NCI-H1417 treated with DMSO at 0.1 percent for 48 hours (cell line): ENCODE measurements at places on chromosomes 12 and 14.

DNA sequence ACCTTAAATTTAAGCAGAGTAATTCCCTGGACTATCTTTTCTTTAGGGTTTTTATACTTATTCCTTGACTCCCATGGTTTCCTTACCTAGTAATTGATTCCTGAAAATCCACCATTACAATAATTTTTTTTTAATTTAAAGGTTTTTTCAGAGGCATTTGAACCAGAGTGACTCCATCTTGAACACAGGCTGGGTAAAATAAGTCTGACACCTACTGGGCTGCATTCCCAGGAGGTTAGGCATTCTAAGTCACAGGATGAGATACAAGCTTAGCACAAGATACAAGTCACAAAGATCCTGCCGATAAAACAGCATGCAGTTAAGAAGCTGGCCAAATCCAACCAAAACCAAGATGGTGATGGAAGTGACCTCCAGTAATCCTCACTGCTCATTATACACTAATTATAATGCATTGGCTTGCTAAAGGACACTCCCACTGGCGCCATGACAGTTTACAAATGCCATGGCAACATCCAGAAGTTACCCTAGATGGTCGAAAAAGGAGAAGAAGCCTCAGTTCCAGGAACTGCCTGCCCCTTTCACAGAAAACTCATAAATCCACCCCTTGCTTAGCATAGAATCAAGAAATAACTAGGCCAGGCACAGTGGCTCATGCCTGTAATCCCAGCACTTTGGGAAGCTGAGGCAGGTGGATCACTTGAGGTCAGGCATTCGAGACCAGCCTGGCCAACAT, 53.6 kb downstream of the SLC25A21 start:
- no peak for DNase-seq

GRCh38 chr12:110741341-110742095, 1.2 kb downstream of the PPP1CC start:
- no peak for DNase-seq

DNA sequence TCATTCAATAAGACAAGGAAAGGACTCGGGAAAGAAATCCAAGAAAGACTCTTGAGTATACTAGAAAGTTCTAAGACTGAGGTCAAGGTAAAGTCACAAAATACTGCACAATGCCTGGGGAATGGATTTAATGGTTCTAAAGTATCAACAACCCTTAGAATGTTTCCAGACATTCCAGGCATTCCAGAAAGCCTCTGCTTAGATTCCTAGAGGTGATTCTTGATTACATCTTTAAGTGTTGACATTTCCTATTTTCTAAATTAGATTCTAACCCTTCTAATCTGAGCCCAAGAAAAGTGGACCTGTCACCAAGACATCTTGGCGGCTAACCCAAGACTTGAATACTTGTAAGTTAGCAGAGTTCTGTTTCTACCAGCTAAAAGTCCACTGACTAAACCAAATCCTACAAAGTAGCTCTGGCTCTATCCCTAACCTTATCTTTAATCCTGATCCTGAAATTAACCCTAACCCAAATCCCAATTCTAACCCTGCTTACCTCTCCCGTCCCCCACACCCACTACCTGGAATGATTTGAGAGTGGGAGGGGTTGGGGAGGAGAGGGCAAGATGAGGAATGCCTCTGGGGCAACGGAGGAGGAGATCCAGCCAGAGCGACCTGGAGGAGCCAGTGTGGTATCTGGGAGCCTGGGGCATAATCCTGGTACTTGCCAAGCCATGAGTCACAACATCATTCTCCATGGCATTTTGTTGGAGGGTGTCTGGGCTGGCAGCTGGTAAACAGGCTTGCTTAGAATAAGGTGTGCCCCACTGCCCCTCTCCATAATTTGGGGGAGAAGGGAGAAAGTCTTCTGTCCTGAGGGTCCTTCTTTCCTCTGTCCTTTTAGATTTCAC, 93.4 kb upstream of the HOXC13 start:
- no peak for DNase-seq

- DNase-seq = no peak
These were observed 117.3 kb upstream of the LMNTD1 start for GRCh38 chr12:25670076-25671055.

GRCh38 chr12:17778242-17778641, 311.8 kb downstream of the RERGL start:
- no peak for DNase-seq

DNA sequence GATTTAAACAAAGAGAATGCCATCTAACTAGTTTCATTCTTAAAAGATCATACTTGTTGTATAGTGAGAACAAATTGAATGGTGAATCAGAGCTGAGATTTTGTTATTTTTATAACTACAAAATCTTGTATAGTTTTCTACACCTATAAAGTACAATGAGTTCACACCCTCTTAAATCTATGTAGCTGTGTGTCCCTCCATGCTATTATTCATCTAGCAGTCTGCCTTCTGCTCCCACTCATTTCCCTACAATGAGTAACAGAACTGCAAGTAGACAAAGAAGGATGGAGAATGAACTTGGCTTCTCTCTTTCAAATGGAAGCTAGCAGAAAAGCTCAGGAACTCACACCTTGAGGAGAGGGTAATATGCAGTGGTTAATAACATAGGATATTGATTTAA, 7.1 kb downstream of the IFNG-AS1 start:
- DNase-seq = no peak

DNA sequence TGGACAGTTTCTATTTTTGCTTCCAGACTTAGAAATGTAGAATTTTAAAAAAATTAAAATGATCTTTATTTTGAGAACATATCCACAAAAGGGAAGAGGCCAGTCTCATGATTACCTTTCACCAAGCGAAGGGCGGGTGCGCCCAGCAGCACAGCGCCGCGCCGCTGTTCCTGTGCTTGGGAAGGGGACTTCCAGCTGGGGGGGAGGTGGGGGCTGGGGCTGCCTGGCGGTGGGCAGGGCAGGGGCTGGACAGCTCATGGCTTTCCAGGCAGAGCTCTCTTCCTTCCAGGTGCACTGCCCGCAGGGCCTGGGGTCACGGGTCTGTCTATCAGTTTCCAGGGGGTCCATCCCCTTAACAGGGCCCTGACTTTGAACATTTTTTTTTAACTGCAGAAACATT, 199.9 kb downstream of the TTC7B start:
- no peak for DNase-seq

GRCh38 chr14:96979611-96980074, 182.5 kb downstream of the VRK1 start:
- no peak for DNase-seq

DNA sequence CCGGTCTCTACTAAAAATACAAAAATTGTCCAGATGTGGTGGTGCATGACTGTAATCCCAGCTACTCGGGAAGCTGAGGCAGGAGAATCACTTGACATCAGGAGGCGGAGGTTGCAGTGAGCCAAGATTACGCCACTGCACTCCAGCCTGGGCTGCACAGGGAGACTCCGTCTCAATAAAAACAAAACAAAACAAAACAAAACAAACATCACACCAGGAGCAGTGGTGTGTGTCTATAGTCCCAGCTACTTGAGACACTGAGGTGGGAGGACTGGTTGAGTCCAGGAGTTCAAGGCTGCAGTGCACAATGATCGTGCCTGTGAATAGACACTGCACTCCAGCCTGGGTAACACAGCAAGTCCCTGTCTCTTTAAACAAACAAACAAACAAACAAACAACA, 89.5 kb upstream of the HECTD1 start:
- DNase-seq = no peak

DNA sequence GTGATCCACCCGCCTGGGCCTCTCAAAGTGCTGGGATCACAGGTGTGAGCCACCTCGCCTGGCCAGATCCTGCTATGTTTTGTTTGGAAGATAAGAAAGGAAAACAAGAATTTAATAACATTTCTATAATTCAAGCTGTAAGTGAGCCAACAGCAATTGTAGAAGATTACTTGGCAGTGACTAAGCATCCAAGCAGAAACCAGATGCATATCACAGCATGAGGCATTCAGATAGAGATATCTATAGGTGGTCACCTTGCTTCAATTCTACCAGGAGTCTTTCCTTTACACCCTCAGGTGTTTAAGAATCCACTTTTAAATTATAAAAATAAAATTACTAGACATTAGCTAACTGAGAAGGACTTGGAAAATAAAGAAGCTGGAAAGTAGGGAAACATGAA, 83.9 kb upstream of the ATF7IP start:
- DNase-seq = no peak

- no peak for DNase-seq
These were observed 169.0 kb upstream of the EEA1 start for GRCh38 chr12:93098077-93098476.

DNA sequence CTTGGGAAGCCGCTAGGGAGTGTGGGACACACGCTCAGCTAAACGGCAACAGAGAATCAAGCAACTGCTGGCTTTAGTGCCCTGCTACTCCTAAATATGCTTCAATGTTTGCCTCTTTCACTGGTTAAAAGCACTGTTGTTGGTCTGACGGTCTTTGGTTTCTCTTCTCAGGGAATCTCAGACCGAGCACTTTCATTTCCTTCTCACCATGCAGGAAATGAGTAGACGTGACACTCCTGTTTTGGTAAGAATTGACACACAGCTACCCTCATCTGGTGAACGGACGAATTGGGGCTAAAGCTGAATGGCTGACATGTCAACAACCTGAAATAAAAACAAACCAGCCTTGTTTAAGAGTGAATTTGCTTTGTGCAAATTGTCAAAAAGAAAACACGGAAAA, 57.5 kb upstream of the PIWIL1 start:
- no peak for DNase-seq

DNA sequence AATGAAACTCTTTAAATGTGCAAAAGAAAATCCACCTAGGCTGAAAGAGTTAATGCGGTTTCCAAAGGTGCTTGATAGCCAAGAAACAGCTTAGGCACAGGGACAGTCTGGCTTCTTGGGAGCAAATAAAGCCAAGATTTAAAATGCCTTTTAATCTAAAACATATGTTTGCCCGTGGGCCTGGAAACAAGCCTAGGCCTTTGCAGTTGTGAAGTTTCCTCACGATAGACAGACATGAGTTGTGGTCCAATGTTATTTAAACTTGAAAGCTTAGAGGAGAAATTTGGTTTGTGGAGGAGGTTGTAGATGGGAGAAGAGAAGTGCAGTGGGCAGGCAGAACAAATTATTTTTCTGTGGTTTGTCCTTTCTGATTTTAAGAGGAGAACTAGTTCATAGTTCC, 29.8 kb downstream of the PROX2 start:
- no peak for DNase-seq

- DNase-seq = no peak
These were observed 20.6 kb upstream of the PKP2 start for GRCh38 chr12:32917094-32917611.

DNA sequence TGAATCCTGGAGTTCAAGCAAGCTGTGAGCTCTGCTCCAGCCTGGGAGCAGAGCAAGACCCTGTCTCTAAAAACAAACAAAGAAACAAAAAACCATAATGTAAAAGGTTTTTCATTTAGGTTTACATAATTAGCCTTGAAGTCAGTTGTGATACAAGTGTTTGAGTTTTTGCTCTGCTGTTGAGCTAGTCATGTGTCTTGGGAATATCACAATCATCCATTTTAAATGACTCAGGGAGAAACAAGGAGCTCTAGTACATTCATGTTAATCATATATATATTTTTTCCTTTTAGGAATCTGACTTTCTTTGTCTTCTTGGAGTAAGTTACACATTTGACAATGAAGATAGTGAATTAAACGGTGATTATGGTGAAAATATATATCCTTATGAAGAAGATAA, 12.9 kb downstream of the MIA2 start:
- DNase-seq = no peak

DNA sequence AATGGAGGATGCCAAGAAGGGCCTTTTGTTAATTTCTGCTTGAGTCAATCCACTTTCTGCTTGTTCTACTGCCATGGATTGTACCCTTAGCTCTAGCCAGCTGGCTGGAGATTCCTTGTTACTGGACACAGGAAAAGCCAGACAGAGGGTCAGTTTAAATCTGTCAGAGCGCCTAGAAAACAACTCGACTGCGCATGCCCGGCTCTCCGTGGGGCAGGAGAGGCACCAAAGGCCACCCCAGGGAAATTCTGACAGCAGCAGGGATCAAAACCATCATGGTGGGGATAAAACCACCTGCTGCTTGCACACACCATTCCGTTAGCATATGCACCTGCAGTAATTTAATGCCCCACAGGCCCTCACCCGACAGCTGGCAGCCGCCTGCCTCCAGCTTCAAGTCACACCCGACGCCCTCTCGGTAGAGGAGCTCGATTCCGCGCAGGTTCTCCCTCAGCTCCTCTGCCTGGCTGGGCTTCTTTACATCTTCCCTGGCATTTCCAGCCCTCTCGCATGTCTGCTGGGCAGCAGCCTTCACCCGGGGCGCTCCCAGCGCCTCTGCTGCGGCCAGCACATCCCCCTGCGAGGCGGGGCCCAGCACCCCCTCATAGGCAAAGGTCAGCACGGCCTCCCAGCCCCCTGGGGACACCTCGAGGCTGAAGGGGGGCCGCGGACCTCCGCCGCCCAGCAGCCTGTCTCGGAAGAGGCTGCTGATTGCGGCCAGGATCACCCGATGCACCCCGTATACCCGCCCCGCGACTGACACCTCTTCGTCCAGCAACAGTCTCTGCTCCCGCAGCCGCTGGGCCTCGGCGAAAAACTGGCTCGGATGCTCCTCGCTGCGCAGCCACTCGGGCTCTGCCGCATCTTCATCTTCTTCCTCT, 1.0 kb downstream of the KLHL33 start:
- no peak for DNase-seq

GRCh38 chr14:84767434-84767833, 762.5 kb upstream of the FLRT2 start:
- DNase-seq = no peak

- no peak for DNase-seq
These were observed 90.9 kb upstream of the CCDC196 start for GRCh38 chr14:66395300-66395699.

DNA sequence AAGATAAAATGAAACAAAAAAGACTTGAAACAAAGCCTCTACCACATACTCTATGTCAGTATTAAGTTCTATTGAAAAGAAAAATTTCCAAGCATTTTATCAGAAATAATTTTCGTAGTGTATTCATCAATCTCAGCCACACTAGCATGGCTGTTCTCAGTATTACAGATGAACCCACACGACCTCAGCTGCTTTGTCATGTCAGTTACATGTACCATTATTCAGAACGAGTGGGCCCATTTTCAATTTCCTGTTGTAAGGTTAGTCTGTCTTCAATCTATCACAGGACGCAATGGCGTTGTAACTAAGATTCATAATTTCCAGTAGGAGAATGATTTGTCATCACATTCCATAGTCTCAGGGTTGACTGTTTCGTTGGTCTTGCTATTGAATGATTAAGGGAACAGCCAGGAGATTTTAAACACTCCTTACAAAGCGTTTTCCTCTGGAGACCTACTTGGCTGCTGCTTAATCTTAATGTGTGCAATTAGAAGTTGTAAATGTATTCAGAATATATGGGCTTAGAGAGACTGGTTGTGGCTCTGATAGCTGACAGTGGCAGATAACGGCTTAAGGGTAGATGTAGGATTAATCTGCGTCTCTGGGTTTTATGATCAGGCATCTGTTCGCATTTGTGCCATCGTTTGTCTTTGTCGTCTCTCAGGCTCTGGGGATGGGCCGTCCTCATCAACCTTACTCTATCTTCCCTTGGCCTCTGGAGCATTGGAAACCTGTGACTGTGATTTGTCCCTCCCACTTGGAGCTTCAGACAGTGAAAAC, 65.4 kb downstream of the GLT1D1 start:
- DNase-seq = no peak
